ENCODE measurements at places on chromosomes 16 and 17. TPM values are rescaled to one million over a fixed set of nuclear protein-coding genes. Genes with fewer than 3 reads are reported as not detected.
A peak's percentile ranks its signal among the peaks of the same experiment; 100 is the strongest.

DNA sequence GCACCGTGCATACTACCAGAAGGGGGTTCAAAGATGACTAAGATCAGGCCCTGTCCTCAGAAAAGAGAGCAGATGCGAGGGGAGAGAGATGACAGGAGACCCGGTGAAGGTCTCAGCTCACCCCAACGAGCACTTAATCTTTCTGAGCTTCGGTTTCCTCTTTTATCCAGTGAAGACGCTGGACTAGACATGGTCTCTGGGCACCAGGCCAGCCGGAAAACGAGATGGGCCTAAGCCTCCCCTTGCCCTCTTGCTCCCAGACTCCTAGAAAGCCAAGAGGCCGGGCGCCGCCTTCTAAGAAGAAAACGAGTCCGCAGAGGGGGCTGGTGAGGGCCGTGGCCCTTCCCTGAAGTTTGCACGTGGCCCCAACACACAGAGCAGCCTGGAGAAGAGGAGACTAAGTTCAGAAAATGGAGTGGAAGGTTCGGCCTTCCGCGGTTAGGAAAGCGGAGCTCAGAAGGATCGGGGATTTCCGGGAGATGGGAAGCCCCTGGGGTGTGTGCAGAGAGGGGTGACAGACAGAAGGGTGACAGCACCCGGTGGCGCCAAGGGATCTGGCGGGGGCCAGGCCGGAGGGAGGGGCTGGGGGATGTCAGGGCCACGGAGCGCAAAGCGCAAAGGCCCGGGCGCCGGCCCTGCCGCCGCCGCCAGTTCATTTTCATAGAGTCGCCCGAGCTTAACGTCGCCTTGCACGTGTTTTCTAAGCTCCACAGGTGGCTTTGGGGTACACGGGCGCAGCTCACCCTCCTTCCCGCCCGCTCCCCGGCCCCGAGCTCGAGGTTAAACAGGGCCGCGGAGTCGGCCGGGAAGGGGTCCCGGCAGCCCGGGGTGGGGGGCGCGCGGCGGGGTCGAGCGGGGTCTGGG, 42.1 kb upstream of the BHLHA9 start:
- H3K27me3 ChIP-seq: peaks cover 13% of the 10 kb centered on the region
- H3K4me1 ChIP-seq: peaks cover 19% of the 10 kb centered on the region

GRCh38 chr17:50339381-50339780, 6.5 kb upstream of the XYLT2 start:
- no peaks in the 10 kb centered on the region for H3K4me1 ChIP-seq
- no peaks in the 10 kb centered on the region for H3K36me3 ChIP-seq
- H3K27ac ChIP-seq: no peak overlapping the region
- no peaks in the 10 kb centered on the region for H3K27me3 ChIP-seq

GRCh38 chr17:4150096-4150495, 7.1 kb downstream of the CYB5D2 start:
- no peak overlapping the region for H3K4me3 ChIP-seq
- H3K4me1 ChIP-seq: peaks cover 17% of the 10 kb centered on the region
- H3K27ac ChIP-seq: no peak overlapping the region
- no peak for DNase-seq

DNA sequence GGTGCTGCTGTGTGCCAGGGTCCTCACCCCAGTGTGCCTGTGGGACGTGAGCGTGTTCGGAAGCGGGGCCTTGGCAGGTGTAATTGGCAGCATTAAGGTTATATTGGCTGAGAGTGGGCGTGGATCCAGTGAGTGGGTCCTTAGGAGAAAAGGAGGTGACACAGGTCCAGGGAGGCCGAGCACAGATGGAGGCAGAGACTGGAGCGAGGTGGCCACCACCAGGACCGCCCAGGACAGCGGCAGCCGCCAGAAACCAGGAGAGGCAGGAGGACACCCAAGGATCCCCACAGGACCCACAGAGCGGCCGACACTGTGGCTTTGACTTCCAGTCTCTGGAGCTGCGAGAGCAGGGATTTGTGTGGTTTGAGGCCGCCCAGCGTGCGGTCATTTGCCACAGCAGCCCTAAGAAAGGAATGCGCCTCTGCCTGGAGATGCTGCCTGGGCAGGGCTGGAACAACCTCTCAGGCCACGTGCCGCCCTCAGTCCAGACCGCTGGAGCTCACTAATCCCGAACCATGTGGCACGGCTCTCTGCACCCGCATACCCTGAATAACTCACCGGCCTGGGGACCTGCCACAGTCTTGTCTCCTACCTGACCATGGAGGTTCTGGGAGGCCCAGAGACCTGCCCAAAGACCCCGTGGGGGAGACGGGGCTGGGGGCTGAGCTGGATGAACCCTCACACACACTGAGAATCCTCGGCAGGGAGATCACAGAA, 45.4 kb downstream of the SOX8 start:
- H3K36me3 ChIP-seq: no peaks in the 10 kb centered on the region
- H3K27me3 ChIP-seq: peaks cover 26% of the 10 kb centered on the region
- no peaks in the 10 kb centered on the region for H3K4me1 ChIP-seq
- no peak overlapping the region for H3K27ac ChIP-seq

- no peak overlapping the region for H3K27ac ChIP-seq
- no peaks in the 10 kb centered on the region for H3K27me3 ChIP-seq
- no peak for DNase-seq
- no peak overlapping the region for H3K4me3 ChIP-seq
Observed at GRCh38 chr16:85281181-85281580, 168.9 kb upstream of the CIBAR2 start.

- no peaks in the 10 kb centered on the region for H3K27me3 ChIP-seq
- H3K36me3 ChIP-seq: peaks cover 12% of the 10 kb centered on the region
Observed at GRCh38 chr17:75241996-75242460, 19.4 kb downstream of the GGA3 start.

- H3K27ac ChIP-seq: no peak overlapping the region
- H3K4me1 ChIP-seq: no peaks in the 10 kb centered on the region
- no peaks in the 10 kb centered on the region for H3K27me3 ChIP-seq
- no peak overlapping the region for H3K4me3 ChIP-seq
- H3K36me3 ChIP-seq: no peaks in the 10 kb centered on the region
Observed at GRCh38 chr16:51820176-51820575, 669.1 kb upstream of the SALL1 start.

GRCh38 chr16:50301626-50302471, 35.5 kb downstream of the ADCY7 start:
- H3K27me3 ChIP-seq: no peaks in the 10 kb centered on the region
- peak overlapping the region; percentile 35 for H3K4me3 ChIP-seq
- peak; percentile 96 for DNase-seq

DNA sequence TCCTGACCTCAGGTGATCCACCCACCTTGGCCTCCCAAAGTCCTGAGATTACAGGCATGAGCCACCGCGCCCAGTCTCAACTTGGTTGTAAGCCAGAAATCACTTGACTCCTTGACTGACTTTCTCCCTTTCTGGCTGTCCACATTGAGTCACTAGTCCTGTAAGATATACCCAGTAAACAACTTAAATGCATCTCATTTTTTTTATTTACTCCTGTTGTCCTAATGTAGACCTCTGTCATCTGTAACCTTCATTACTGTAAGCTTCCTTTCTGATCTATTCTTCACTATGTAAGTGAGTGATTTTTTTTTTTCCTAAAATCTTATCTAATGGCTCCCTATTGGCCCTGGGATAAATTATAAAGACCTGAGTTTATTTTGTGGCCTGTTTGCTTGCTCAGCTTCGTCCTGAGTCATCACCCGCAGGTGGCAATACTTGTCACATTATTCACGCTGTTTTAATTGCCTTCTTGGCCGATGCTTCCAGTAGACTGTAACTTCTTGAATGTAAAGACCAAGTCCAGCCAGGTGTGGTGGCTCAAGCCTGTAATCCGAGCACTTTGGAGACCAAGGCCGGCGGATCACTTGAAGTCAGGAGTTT, 41.0 kb downstream of the PAFAH1B1 start:
- DNase-seq: peak; percentile 12
- H3K4me1 ChIP-seq: peaks cover 4% of the 10 kb centered on the region
- peaks cover 5% of the 10 kb centered on the region for H3K36me3 ChIP-seq
- H3K27me3 ChIP-seq: no peaks in the 10 kb centered on the region
- H3K4me3 ChIP-seq: no peak overlapping the region
- H3K27ac ChIP-seq: no peak overlapping the region

GRCh38 chr16:27690608-27691007, 140.7 kb downstream of the KATNIP start:
- DNase-seq: peak; percentile 42
- H3K27ac ChIP-seq: no peak overlapping the region
- H3K4me1 ChIP-seq: no peaks in the 10 kb centered on the region
- H3K36me3 ChIP-seq: no peaks in the 10 kb centered on the region

- no peak for DNase-seq
- H3K27ac ChIP-seq: no peak overlapping the region
- H3K4me3 ChIP-seq: no peak overlapping the region
- no peaks in the 10 kb centered on the region for H3K36me3 ChIP-seq
- no peaks in the 10 kb centered on the region for H3K4me1 ChIP-seq
Observed at GRCh38 chr16:53960954-53961616, 257.1 kb downstream of the FTO start.

- peak overlapping the region; percentile 92 for H3K27ac ChIP-seq
- DNase-seq: peak; percentile 72
- no peaks in the 10 kb centered on the region for H3K27me3 ChIP-seq
- peak overlapping the region; percentile 93 for H3K4me3 ChIP-seq
- peaks cover 14% of the 10 kb centered on the region for H3K4me1 ChIP-seq
Observed at GRCh38 chr17:44187131-44187899, 543 bp downstream of the TMUB2 start.

DNA sequence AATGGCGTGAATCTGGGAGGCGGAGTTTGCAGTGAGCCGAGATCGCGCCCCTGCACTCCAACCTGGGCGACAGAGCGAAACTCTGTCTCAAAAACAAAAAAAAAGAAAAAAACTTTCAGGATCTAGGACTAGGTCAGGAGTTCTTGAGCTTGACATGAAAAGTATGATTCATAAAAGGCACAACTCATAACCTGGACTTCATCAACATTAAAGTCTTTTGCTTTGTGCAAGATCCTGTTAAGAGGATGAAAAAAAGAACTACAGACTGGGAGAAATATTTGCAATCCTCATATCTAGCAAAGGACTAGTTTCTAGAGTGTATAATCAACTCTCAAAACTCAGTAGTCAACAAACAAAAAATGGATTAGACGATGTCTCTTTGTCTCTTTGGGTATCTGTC, 40.0 kb downstream of the TBC1D16 start:
- DNase-seq: peak; percentile 20
- no peak overlapping the region for H3K27ac ChIP-seq
- H3K4me1 ChIP-seq: peaks cover 18% of the 10 kb centered on the region
- no peak overlapping the region for H3K4me3 ChIP-seq
- no peaks in the 10 kb centered on the region for H3K27me3 ChIP-seq
- H3K36me3 ChIP-seq: no peaks in the 10 kb centered on the region

- H3K27me3 ChIP-seq: no peaks in the 10 kb centered on the region
- H3K4me1 ChIP-seq: peaks cover 9% of the 10 kb centered on the region
- no peak overlapping the region for H3K4me3 ChIP-seq
- DNase-seq: no peak
- no peaks in the 10 kb centered on the region for H3K36me3 ChIP-seq
- H3K27ac ChIP-seq: no peak overlapping the region
Observed at GRCh38 chr16:19188406-19188805, 20.4 kb downstream of the SYT17 start.

DNA sequence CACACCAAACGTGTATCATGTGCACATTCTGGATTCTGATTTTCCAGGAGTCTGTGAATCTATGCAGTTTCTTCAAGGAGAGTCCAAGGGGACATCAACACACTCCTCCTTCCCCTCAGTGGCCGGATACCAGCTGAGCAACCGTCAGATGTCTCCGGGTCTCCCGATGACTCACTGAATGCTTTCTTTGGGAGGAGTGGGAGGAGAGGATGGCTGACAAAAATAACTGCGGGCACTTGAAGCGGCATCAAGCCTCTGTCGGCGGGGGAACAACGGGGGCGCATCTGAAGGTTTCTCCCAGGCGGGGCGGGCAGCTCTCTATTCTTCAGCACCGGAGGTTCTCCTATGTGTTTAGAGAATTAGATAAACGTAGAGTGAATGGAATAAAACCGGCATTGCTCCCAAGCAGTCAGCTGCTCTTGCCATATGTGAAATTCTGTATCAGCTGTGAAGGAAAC, 24.6 kb upstream of the LRRC75A start:
- H3K4me1 ChIP-seq: peaks cover 11% of the 10 kb centered on the region
- H3K36me3 ChIP-seq: no peaks in the 10 kb centered on the region
- peak overlapping the region; percentile 54 for H3K4me3 ChIP-seq
- H3K27me3 ChIP-seq: no peaks in the 10 kb centered on the region
- H3K27ac ChIP-seq: no peak overlapping the region

DNA sequence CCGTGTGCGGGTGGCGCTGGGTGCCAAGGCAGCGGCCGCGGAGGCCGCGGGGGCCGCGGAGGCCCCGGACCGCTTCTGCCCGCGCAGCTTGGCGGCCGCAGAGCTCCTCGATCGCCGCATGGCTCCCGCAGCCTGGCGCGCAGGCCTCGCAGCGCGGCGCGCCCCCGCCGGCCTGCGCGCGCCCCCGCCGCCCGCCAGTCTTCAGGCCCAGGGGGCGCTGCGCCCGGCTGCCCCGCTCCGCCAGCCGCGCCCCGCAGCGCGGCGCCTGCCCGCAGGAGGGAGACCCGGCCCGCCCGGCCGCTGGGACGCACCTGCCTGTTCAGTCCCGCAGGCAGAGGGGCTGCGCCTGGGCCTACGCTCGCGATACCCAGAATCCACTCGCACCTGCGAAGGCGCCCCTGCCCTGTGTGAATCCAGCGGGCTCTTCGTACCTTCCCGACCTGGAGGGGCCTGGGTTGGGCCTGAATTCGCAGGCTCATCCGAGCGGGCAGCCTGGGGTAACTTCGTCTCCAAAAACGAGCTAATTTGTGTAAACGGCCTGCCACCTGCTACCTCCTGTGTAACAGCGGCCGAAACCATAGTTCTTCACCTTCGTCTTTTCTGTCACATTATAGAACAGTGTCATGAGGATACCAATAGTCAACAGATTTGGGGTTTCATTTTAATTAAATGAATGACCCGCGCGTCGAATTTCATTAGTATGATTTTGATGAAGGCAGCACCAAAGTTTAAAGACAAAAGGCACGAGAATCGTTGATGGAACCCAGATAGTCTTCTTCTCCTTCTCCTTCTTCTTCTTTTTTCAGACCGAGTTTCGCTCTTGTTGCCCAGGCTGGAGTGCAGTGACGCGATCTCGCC, at the start of gene CENPV:
Gene CENPV, minus strand, starts transcription at position 153 of the 858 bp plus-strand sequence. Its CDS starts 33 bp downstream, at position 120.
- no peaks in the 10 kb centered on the region for H3K36me3 ChIP-seq
- peaks cover 6% of the 10 kb centered on the region for H3K4me1 ChIP-seq
- H3K27ac ChIP-seq: no peak within 1 kb of the TSS

- no peaks in the 10 kb centered on the region for H3K27me3 ChIP-seq
- no peak overlapping the region for H3K4me3 ChIP-seq
- no peaks in the 10 kb centered on the region for H3K36me3 ChIP-seq
- no peak overlapping the region for H3K27ac ChIP-seq
- peak; percentile 60 for DNase-seq
Observed at GRCh38 chr17:78993241-78993956, 13.7 kb upstream of the LGALS3BP start.

GRCh38 chr17:80664217-80664790, 119.7 kb downstream of the RPTOR start:
- H3K27me3 ChIP-seq: no peaks in the 10 kb centered on the region
- peak overlapping the region; percentile 71 for H3K27ac ChIP-seq
- DNase-seq: peak; percentile 19
- H3K4me1 ChIP-seq: peaks cover 12% of the 10 kb centered on the region
- no peaks in the 10 kb centered on the region for H3K36me3 ChIP-seq

The MYH11 gene
- polyA plus RNA-seq: 0.79 TPM

The MRPL58 gene
- 41.5 TPM for polyA plus RNA-seq

The WFDC1 gene
- 0.35 TPM for polyA plus RNA-seq

Data from GM23248 (cell line).